CD4-positive, alpha-beta T cell (primary cell): ENCODE measurements at places on chromosomes 5 and 9. TPM values are rescaled to one million over a fixed set of nuclear protein-coding genes. Genes with fewer than 3 reads are reported as not detected.

DNA sequence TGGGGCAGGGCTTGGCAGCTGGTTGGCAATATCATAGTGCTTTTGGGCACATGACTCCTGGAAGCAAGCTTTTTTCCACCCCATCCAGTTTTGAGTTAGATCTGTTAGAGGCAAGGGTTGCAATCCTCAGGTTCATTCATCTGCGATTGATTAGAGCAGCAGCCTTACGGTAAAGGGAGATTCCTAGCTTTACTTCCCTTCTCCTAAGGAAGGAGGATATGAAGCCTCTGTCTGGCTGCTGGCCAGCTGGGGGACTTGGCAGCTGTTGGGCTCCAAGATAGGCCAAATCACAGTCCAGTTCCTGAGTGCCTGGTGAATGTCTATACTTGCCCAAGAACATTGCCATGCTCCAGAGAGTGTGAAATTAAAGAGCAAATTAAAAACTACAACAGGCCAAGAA lies 113.4 kb upstream of the CCNH start:
- DNase-seq = no peak

DNA sequence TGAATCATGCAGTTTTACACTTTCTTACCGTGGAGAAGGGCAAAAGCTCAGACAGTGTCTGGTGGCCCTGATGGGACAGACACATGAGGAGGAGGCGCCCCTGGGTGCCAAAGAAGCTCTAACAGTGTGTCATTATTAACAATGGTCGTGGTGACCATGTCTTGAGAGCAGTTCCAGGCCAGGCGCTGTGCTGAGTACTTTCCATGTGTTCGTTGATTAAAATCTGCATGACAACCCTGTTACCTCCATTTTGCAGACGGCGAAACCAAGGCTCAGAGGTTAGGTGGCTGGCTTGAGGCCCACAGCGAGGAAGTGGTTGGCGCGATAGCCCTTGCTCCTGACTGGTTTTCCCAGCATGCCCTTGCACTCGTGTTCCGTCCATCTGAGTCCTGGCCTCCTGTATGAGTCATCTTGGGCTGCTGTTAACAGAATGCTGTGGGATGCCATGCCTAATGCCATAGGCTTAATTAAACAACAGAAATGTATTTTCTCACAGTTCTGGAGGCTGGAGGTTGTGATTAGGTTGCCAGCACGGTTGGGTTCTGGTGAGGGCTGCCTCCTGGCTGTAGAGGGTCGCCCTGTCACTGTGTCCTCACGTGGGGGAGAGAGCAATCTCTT lies 92.0 kb downstream of the AMBP start:
- no peak for DNase-seq

- DNase-seq = no peak
Measured at GRCh38 chr9:114735704-114736103, 53.7 kb upstream of the TEX48 start.

GRCh38 chr9:7983490-7983889 lies 183.9 kb upstream of the DMAC1 start:
- DNase-seq = no peak

DNA sequence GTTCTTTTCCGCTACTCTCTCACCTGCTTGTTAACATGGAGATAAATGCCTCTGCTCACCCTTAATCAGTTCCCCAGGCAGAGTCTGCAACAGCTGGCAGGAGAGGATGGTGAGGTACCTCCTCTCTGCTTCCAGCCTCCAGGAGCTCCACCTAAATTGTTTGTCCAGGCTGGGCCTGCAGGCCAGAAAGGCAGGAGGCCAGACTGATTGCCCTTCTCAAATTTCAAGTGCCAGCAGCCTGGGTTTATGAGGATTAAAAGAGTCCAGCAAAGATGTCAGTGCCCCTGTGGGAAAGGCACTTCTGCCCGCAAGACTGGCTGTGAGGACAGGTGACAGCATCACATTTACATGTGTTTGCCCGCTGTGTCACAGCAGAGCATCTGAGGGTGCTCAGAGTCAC lies 19.8 kb downstream of the CORO2A start:
- no peak for DNase-seq

DNA sequence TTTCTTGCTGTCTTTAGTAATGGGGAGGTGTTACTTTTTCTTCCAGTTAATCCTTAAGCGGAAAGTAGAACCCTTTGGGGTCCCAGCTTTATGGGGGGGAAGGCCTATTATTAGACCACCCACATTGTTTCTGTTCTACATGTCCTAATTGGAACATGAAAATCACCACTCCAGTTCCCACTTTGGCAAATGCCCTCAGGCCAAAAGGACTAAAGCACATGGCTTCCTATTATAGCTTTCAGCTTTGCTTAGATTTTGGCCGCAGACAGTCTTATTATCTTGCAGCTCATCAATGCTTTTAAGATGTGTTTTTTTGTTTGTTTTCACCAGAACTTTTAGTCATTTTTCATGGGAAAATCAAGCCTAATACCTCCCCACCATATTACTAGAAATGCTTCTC lies 296.8 kb upstream of the ANKH start:
- DNase-seq = no peak

GRCh38 chr9:16147726-16148125 lies 594.9 kb downstream of the CCDC171 start:
- DNase-seq = no peak

- no peak for DNase-seq
Measured at GRCh38 chr5:42995360-42995751, 44.8 kb downstream of the ANXA2R start.

DNA sequence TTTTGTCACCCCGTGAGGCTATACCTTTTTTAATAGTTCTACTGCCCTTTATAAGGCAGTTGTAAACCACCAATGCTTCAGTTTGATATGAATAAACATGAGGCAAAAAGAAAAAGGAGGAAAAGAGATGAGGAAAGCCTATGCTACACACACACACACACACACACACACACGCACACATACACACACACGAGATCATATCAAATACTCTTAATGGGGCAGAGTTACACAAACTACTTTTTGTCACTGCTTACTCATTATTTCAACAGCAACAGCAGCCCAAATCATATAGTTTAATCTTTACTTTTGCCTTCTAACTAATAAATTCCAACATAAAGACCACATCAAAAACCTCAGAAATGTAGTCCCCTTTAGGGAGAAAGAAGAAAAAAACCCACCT lies 116.8 kb upstream of the PAM start:
- no peak for DNase-seq

GRCh38 chr5:76065258-76065657 lies 17.9 kb upstream of the SV2C start:
- no peak for DNase-seq

DNA sequence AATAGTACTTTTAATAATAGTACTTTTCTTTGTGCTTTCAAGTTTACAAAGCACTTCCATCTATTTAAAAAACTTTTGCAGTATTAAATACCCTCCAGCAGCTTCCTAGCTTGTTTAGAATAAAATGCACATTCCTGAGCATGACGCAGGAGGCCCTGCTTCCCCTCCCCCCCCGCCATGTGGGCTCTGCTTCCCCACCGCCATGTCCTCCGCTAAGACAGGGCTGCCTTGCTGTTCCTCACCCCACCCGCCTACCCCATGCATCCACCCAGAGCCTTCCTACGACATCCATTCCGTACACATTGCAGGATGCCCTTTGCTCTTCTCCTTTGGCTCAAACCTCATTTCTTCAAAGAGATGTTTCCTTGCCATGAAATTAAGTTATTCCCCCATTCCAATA lies 205.9 kb upstream of the MSX2 start:
- no peak for DNase-seq

- no peak for DNase-seq
Measured at GRCh38 chr5:60010328-60010727, 116.8 kb upstream of the PDE4D start.

DNA sequence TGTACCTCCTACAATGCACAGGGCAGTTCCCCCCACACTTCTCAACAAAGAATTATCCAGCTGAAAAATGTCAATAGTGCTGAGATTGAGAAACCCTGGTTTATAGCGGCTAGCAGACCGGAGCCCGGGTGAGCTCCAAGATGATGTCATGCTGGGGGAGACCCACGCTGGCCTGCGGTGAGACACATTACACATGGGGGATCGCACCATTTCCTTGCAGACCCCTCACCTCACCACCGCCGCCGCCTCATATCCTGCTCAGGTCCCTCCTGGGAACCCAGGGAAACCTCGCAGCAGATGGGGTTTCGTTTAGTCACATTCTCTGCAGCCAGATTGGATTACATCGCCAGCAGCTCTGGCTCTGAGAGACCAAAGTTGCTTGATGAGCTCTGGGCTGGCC lies 14.7 kb upstream of the TNC start:
- no peak for DNase-seq

DNA sequence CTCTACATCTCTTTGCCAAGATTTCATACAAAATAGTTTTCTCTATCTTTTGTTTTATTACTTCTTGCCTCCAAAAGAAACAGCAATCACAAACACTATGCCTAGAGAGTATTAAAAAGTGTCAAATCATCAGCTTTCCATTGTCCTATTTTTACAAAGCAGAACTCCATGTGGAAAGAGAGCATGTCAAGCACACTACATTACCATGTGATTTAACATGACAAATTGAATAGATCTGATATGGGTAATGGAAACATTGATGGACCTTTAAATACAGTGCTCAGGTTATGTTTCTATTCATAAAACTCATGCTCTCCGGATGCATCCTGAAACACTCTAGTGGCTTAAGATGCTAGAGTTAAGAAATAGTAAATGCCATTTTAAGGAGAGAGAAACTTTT lies 791.4 kb upstream of the CTNND2 start:
- no peak for DNase-seq

- DNase-seq = no peak
Measured at GRCh38 chr9:136703276-136703860, 9.0 kb upstream of the DIPK1B start.

The TXNDC8 gene
- total RNA-seq = not detected

The AP3S1 gene
- 33.6 TPM for total RNA-seq

The OTP gene
- not detected for total RNA-seq

The SLC1A3 gene
- not detected for total RNA-seq

The BHMT2 gene
- not detected for total RNA-seq

The DAB2 gene
- 0.47 TPM for total RNA-seq
